ENCODE measurements at places on chromosomes 11 and 22.

DNA sequence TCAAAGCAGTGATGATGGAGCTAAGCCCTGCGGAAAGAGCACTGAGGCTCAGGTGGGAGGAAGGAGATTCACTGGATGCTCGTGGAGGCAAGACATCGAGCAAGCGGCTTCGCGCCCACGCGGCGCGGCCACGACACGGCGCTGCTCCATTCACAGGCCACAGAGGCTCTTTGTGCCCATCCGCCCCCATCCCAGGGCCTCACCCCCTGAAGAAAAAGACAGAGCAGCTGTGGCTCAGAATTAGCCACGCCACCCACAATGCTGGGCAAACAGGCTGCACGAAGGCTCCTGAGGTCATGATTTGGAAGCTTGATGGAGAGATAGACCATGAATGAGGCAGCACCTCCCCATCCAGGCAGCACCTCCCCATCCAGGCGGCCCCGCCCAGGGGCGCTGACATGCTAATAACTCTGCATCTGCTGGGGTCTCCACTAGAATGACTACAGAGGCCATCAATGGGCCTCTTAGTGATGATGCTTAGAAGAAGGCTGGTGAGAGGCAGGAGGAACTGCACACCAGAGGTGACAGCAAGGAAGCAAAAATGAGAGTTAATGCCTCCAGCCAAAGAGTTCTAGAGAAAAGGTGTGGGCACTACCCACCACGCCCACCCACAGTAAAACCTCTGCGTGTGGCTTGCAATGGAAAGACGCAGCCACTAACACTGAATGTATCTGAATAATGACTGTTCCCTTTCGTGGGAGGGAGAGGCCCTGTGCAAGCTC lies 43.5 kb downstream of the MYH9 start:
- DNase-seq: no peak

DNA sequence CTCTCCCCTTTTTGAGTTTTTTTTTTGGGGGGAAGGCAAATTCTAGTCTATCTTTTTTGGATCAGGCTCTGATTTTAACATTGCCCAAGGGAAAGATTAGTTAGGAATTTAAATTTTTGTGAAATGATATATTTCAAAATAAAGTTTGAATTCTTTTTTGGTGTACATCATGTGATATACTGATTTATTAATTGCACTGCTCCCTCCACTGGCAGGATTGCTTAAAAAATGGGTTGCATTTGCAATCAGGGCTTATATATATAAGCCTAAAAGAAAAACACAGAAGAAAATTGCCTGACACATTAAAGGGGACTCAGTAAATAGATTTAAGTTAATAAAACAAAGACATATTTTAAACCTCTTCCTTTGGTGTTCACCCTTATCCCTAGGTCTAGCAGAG lies 1.2 kb downstream of the DYNC2H1 start:
- DNase-seq: peak; percentile 10

DNA sequence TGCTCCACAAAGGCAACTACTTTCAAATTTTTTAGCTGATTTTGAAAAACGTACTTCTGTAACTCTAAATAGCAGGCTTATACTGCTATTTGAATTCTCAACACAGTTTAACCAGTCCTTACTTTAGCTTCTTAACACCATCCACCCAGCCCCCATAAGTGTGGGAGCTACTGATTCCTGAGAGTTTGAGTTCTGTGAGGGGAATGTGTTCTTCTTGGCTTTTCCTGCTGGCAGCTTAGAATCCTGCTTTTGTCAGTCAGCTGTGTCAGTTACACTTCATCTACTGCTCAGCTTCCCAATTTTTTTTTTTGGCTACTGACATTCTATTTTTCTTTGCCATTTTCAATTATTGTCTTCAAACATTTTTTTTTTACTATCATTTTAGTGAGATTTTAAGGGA lies 440.4 kb downstream of the INSC start:
- no peak for DNase-seq

DNA sequence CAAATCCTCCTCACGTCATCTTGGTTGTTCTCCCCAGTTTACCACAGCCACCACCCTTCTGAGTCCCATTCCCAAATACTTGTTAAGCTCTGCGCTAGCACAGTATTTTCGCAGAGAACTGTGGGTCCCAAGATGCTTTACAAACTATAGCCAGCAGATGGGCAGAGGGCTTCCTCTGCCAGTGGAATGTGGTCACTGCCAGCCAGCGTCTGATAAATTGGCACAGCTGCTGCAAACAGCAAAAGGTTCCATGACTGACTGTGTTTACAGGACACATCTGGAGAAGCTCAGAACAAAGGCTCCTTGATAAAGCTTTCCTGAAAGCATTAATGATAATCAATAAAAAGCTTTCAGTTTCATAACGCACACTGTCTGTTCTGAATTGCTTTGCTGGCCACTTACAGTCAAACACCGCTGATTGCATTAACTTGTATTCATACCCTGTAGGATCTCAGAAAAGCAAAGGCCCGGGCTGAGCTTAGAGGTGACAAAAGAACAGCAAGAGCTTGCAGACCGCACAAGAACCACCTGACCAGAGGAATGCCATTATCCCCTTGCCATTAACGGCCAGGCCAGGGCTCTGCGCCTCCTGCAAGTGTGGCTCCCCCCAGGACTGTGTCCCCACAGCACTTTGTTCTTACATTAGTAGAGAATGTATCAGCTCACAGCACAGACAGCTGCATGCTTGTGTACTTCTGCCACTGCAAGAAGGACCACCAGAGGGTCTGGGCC lies 120.6 kb downstream of the MICAL3 start:
- DNase-seq: no peak

- no peak for DNase-seq
Measured at GRCh38 chr11:4664183-4664582, 20.4 kb downstream of the OR51E1 start.

DNA sequence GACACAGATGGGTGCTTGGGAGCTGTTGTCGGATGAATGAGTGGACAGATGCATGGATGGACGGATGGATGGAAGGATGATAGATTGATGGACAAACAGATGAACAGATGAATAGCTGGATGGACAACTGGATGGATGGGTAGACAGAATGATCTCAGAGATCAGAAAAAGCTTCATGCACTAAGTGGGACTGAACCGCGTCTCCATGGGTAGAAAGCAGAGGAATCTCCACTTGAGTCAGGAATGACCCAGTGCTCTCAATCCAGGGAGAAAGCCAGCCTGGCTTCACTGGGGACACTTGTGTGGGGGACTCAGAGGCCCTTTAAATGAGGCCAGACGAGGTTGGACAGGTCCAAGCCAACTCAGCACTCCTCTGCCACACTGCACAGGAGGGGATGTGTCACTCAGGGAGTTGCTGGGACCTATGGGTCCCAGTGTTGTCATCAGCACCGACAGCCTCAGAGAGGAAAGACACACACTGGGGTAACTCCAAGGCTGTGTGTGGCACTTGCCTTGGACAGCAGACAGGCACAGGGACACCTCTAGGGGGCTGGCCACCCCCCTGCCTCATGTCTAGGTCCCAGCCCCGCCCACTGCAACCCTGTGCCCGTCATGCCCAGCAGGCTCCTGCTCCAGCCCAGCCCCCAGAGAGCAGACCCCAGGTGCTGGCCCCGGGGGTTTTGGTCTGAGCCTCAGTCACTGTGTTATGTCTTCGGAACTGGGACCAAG lies 5.6 kb downstream of the IGLL5 start:
- no peak for DNase-seq

DNA sequence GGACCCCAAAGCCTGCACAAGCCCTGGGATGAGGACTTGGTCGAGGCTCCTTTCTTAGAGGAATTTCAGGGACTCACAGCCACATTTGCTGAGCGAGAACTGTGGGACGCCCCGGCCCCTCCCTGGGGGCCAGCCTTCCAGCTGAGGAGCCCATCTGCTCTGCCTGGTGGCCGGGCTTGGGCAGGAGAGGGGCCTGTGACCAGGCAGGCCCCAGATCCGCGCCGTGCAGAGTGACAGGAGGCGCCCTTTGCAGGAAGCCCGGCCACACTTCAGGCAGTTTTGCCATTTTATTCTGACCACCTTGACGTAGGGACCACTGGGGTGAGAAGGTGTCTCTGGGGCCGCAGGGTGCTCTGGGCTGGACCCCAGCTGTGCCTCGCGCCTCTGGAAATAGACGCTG lies 35.6 kb downstream of the TPCN2 start:
- no peak for DNase-seq

DNA sequence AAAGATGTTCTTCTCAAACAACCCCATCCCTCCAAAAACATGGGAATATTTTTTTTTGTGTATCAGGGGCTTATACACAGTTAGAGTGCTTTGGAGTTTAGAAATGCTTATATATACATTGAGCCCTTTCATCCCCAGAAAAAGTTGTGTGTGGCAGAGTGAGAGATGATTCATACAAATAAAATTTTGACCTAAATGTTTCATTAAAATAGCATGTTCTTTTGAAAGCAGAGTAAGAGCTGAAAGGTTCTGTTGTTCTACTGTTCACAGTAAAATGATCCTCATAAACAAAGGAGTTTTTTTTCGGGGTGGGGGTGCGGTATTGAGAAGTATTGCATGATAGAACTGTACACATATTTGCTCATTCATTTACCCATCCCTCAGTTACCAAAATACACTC lies 512.4 kb downstream of the DLG2 start:
- no peak for DNase-seq

DNA sequence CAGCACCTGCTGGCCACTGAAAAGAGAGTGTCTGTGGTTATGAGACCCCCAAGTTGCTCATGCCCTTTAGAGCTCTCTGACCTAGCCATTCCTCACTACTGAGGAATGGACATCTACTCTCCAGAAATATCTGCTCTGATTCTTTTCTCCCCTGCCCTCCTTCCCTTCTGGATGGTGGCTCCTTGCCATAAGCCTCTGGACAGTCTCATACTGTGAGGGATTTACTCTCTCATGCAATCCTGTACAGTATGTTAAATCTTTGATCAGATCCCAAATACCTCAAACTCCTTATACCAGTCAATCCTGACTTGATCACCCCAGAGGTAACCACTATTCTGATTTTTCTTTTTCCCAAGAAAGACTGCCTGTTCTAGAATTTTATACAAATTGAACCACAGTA lies 80.7 kb downstream of the ARHGAP20 start:
- no peak for DNase-seq

GRCh38 chr22:29092243-29092642 lies 19.4 kb downstream of the KREMEN1 start:
- DNase-seq: no peak

DNA sequence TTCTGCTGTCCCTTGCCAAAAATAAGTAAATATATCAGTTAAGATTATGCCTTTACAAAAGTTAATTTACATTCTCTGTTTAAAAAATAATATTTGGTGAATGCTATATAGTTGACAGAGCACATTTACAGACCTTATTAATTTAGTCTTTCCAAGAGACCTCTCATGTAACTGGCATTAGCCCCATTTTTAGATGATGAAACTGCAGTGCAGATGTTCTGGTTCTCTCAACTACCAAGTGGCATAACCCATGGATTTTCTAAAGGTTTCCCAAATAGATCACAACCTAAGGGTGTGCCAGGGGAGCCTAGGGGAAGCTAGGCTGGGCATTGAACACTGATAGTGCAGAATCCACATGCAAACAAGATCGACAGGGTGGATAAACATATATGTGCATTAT lies 88.5 kb downstream of the RNF169 start:
- no peak for DNase-seq

All from CD4-positive, alpha-beta T cell treated with Interleukin-21 for 1 hour (primary cell).